ENCODE measurements at places on chromosomes 11 and 22.
A peak's percentile ranks its signal among the peaks of the same experiment; 100 is the strongest.

DNA sequence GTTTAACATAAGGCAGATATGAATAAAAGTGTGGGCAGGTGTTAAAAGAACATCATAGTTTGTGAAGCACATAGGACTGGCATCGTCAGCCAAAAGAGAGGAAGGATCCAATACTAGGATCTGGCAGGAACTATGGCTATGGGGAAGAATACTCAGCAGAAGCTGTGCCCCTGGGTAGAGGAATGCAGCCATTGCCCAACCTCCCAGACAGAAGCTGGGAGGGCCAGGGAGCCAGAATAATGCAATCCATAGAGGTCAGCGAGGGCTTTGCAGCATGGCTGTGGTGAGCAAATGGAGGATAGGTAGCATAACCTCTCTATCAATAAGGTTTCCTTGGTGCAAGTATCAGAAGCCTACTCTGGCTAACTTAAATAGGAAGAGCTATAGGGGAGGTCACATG, 11.7 kb upstream of the CSTF3 start:
- no peak for DNase-seq

DNA sequence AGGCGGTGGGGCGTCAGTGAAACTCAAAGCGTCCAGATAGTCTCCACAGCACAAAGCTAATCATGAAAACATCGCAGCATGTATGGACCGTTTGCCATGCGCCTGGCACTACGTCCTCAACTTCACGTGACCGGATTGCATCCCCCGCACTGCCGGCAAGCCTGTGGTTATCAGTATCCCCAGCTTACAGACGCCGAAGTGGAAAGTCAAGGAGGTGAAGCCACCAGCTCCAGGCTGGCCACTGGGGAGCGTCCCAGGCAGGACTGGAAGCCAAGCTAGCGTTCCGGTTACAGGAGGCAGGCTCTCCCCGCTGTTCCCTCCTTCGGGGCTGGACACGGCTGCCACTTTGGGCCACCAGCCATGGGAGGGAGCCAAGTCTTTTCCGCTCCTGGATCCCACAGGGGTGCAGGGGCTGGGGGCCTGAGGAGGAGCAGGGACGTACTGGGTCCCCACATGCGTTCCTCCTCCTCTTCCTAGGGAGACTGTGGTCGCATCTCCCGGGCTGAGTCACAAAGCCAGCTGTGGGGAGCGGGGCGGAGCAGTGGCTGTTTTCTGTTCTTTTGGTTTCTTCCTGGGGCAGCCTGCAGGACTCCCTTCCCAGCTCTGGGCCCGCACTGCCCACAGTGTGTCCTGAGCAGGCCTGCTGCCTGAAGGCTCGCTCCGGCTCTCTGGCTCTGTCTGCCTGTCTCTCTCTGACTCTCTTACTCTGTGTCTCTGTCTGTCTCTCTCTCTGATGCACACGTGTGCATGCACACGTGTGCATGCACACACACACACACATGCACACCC, 4.3 kb upstream of the OSBPL5 start:
- DNase-seq, result peak; percentile 42

DNA sequence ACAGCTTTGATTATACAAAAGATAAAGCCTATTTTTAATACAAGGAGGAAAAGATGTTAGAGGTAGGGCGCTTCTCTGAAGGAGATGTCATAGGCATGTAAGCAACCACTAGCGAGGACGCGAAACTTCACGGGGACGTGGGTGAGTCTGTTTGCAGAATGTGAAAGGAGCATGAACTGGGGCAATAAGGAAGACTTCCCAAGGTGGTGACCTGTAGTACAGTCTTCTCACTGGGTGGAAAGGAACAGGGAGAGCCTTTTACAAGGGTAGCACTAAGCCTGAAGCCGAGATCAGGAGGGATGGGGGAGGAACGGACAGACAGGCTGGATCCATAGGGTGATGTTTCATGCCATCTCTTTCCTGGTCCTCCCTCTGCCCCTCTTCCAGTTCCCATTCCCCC, 10.0 kb upstream of the MICAL2 start:
- DNase-seq, result no peak

DNA sequence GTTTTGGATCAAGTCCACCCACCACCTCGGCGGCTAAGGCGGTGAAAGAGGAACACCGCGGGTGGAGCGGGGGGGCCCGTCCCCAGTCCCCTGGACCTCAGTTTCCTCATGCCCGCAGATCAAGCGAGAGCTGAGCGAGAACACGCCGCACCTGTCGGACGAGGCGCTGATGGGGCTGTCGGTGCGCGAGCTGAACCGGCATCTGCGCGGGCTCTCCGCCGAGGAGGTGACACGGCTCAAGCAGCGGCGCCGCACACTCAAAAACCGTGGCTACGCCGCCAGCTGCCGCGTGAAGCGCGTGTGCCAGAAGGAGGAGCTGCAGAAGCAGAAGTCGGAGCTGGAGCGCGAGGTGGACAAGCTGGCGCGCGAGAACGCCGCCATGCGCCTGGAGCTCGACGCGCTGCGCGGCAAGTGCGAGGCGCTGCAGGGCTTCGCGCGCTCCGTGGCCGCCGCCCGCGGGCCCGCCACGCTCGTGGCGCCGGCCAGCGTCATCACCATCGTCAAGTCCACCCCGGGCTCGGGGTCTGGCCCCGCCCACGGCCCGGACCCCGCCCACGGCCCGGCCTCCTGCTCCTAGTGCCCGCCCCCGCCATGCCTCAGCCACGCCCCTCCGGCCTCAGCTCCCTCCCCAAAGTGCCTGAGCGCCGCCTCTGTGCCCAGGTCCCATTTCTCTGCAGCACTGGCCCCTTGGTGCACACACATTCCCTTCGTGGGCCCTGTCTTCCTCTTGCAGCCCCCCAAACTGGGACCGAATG, 12.7 kb downstream of the MAFF start:
- DNase-seq, result no peak

DNA sequence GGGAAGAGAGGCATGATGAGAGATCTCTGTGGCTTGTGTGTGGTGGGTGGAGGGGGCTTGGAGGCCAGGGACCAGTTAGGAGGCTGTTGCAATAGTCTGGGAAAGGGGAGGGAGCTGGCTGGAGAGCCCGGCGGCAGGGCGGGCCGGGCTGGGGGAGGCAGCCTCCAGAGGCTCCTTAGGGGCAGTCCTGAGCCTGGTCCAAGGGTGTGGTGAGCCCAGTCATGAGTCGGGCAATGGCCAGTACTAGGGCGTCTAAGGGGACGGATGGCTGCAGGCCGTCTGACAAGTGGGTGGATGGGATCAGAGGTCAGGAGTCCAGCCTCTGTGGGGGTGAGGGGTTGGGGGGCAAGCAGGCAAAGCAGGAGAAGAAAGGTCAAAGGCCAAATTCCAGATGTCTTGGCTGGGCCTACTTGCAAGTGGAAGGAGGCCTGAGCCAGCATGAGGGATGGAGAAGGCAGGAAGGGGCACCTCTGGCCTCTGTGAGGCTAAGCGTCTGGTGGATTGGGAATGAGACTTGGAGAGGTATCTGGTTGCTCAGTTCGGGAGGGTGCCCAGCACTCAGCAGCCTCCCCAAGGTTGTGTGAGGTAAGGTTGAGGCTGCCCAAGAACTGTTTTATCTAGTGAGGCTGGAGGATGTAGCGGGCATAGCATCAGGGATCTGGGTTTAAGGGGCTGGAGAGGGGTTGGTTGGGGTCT, 6.0 kb upstream of the CD248 start:
- no peak for DNase-seq

DNA sequence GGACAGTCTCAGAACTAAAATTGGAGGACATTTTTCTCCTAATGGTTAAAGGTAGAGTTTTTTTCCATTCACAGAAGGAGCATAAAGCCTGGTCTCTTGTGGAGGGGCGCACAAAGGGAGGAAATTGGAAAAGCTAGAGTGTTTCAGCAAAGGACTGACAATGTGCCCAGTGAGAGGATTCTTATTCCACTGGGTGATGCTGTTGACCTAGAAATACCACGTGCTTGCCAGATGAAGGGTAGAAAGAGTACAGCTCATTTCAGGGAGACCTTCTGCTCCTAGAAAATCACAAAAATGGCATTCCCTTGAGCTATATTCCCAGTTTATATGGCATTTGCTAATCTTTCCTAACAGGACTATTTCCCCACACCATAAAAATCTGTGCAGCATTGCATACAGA, 21.1 kb downstream of the MS4A6E start:
- DNase-seq, result no peak

DNA sequence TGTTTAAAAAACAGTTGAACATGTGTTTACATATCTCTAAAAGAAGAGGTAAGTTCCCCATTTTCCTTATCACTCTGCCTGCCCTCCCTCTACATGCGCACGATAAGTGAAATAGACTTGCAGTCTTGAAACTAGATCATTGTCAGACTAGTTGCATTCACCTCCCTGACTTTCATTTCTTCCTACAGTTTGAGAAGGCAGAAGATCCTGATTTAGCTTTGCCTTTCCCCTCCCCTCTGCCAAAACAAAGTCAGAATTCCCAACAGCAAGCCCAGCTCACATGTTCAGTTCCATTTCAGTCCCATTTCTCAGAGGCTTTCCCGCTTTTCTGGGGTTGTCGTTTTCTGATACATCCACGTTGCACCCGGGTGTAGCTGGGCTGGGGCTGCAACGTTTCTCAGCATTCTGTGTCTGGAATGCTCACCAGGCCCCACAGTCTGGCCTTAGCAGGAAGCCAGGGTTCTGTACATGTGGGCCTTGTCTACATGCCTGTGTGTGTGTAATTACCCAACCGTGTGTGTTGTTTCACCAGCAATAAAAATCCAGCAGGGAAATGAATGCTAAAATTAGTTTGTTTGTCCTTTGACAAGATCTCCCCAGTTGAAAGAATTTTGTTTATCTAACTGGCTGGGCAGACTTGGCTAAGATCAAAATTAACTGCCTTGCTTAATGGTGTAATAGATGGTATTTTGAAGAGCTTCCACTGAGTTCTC, 179.2 kb downstream of the DBX1 start:
- peak; percentile 89 for DNase-seq

GRCh38 chr11:126480015-126480409, 124.5 kb downstream of the ST3GAL4 start:
- no peak for DNase-seq

GRCh38 chr11:66081505-66081904, 11.4 kb downstream of the PACS1 start:
- DNase-seq, result no peak

- DNase-seq, result peak; percentile 87
Measured at GRCh38 chr22:44309137-44309536, 3.6 kb downstream of the SHISAL1 start.

- DNase-seq, result no peak
Measured at GRCh38 chr22:40206561-40206960, 28.8 kb downstream of the TNRC6B start.

GRCh38 chr11:2580061-2580421, 119.8 kb downstream of the KCNQ1OT1 start:
- no peak for DNase-seq

DNA sequence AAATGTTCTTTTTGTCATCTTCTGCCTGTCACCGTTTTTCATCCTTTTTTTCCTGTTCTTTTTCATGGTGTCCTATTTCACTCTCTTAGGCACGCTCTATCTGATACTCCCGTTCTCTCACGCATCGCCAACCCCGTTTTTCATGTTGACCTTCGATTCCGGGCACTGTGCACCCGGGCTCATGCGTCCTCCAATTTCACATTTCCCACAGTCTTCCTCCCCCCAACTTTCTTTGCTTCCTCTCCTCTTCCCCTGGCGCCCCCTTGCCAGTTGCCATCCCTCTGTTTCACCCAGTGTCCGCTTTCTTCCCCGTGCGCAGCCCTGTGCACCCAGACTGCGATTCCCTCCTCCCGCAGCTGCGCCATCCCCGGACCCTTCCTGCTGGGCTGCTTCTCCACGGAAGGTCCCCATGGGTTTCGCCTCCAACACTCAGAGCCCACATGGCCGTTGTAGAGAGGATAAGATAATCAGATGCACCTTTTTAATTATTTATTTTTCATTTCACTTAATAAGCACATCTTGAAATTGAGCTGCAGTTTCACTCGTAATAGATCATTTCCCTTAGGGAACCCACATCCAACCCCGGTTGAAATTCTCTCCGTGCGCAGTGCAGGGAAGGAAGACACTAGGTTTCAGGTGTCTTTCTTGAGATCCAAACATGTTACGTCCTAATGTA, 791.1 kb downstream of the NTM start:
- DNase-seq, result no peak

GRCh38 chr11:66371627-66372415, at the start of gene SLC29A2:
SLC29A2 (minus strand) TSS chr11:66371760; CDS start chr11:66371591, 169 bp downstream.
- DNase-seq, result no peak

GRCh38 chr11:120270386-120270785, 30.4 kb downstream of the POU2F3 start:
- DNase-seq, result no peak

DNA sequence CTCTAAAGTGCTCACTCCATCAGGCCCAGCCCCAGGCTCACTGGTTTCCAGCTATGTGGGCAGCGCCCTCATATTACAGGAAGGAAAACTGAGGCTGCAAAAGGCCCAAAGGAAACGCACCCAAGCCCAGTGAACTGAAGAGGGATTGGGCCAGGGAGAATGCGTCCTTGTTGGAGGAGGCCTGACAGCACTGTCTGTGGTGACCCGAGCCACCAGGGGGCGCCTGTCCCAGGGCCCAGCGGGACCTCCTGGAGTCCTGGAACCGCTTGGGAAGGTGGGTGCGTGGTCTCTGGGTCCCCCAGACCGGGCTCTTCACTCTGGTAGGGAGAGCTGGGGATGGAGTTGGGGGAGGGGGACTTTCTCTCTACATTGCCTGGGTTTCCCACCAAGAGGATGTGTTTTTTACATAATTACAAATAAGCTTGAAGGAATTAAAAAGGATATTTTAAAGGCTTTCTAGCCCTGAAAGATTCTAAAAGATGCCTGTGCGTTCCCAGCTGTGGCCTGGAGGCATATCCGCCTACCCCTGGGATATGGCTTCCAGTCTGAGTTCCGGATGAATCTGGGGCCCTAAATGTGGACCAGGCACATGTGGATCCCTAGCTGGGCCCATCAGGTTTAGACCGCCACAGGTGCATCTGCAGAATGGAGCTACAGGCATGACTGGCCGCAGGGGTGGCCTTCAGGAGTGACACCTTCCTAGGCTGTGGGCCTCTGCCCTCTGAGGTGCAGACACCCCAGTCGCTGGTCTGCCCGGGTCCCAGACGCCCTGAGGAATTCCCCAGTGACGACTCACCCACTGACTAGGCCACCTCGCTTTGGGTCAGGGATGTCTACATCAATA, 4.2 kb downstream of the SPI1 start:
- DNase-seq, result no peak

- DNase-seq, result no peak
Measured at GRCh38 chr11:83092488-83093384, 21.0 kb upstream of the RAB30 start.

GRCh38 chr22:24175160-24175808, 6.0 kb upstream of the SUSD2 start:
- DNase-seq, result no peak

GRCh38 chr11:123062158-123062891, 389 bp upstream of the HSPA8 start:
- peak; percentile 96 for DNase-seq

Data from GM04503 (cell line).